ENCODE measurements at places on chromosomes 7 and 10.

GRCh38 chr10:60343254-60343653, 46.4 kb downstream of the ANK3 start:
- no peak for DNase-seq

GRCh38 chr7:97457054-97457453, 274.8 kb upstream of the TAC1 start:
- DNase-seq: no peak

- DNase-seq: no peak
Measured at GRCh38 chr10:12332572-12333379, 16.6 kb upstream of the CAMK1D start.

DNA sequence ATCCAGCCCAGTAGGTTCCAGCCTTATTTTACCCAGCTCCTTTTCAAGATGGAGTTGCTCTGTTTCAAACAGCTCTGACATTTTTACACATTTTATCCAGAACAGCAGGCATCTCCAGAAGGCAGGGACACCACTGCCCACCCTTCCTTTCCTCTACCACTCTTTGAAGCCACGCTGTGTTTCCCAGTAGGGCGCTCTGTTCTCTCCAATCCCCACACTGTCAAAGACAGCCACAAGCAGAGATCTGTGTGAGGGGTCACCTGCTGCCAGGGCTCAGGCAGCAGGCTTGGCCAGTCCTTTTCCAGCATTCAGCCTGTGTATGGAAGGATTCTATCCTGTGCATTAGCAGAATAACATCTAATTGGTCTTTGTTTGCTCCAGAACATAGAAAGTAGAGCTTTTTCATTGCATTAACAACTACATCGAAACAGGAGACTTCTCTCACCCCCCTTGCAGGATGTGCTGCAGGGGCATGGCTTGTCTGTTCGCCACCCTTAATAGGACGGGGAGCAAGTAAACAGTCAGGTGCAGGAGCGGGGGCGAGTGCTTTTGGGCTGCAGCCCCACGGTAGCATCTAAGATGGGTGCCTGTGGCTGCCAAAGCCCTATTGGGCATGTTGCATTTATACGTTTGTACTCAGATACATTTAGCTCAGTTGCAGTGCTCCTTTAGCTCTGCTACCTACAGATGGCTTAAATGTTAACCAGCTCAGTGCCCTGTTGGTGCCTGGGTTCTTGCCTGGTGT, 326.1 kb downstream of the GALNT17 start:
- DNase-seq: no peak

- no peak for DNase-seq
Measured at GRCh38 chr10:33071857-33072256, 113.8 kb upstream of the ITGB1 start.

DNA sequence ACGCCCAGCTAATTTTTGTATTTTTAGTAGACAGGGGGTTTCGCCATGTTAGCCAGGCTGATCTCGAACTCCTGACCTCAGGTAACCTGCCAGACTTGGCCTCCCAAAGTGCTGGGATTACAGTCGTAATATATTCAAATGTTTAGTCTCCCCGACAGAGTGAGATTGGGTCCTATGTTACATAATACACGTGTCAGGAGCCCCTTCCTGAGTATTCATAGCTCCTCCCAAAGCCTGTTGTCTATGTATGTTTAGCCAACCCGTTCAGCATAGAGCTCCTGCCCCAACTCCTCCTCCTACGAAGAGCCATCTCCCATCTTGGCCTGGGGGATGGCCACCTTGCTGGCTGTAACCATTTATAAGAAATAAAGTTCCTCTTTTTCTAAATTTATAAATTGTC, 2.7 kb upstream of the PPP2R2D start:
- no peak for DNase-seq

DNA sequence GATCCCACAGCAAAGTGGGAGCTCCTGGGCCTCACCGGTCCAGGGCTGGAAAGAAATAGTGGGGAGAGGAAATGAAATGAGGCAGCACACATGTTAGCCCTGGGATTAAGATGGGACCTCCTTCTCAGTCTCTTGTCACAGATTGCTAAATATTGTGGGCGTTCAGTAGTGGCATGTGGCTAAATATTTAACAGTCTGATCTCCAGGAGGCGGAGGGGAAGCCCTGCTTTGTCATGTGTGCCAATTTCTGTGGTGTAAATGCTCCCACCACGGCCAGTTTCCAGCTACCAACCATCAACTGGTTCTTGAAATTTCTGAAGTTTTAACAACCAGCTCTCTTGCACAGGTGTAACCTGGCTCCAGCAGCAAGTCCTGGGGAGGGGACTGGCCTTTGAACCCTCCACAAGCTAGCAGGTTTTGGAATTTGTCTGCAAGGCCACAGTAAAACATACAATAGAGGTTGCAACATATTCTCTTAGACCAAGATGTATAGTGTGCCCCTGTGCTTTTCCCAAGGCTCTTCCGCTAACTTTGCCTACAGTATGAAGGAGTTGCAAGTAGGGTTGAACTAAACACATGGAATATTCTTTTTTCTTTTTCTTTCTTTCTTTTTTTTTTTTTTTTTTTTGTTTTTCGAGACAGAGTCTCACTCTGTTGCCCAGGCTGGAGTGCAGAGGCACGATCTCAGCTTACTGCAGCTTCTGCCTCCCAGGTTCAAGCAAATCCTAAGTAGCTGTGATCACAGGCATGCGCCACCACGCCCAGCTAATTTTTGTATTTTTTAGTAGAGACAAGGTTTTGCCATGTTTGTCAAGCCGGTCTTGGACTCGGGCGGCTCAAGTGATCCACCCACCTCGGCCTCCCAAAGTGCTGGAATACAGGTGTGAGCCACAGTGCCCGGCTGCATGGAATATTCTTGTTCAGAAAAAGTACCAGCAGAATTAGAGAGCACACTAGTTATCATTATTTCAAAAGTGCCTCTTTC, 103.1 kb upstream of the PCBD1 start:
- DNase-seq: no peak

- no peak for DNase-seq
Measured at GRCh38 chr7:117153016-117153545, 169.8 kb downstream of the WNT2 start.

DNA sequence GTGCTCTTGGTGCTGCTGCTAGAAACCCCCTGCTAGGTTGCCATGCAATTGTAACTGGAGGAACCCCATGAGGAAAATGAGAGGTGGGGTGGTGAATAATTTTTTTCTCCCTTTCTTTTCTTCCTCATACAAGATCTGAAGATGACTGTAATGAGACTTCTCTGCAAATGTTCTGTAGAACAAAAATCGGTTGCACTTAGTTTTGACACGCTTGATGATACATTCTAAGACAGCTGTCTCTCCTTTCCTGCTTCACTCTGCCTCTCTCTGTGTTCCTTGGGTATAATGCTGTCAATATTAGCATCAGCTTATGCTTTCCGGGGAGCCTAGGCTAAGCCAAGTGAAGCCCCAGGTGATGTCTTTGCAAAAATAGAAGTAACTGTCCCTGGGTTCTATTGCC, 721.5 kb downstream of the POM121L12 start:
- DNase-seq: no peak

DNA sequence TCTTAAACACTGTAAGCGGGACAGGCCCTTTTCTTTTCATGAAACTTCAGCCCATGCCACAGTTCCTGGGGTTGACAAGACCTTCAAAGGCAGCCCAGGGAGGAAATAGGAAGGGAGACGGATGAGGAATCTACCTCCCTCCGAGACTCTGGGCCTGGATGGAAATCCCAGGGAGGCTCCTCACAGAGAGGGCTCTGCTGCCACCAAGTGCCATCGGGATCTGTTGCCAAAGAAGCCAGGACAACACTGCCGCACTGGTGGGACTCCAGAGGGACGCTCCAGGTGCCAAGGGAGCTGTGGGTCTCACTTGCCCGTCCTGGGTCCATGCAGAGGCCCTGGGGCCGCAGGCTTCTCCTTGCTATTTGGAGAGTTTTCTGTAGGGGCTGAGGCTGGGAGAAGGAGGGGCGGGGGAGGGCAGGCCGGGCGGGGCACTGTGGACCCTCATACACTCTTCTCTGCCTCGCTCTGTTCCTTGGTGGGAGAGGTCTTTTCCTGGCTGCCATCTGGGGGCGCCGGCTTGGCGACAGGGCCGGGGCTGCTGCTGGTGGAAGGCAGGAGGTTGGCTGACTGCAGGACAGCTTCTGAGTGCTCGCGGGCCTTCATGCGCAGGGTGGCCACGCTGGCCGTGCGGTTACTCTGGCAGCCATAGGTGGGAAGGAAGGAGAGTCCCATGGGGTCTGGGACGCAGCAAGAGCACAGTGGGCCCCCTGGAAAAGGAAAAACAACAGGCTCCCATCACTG, 30.0 kb downstream of the DRGX start:
- no peak for DNase-seq

- peak; percentile 86 for DNase-seq
Measured at GRCh38 chr7:65371468-65371867, 2.2 kb upstream of the ZNF92 start.

DNA sequence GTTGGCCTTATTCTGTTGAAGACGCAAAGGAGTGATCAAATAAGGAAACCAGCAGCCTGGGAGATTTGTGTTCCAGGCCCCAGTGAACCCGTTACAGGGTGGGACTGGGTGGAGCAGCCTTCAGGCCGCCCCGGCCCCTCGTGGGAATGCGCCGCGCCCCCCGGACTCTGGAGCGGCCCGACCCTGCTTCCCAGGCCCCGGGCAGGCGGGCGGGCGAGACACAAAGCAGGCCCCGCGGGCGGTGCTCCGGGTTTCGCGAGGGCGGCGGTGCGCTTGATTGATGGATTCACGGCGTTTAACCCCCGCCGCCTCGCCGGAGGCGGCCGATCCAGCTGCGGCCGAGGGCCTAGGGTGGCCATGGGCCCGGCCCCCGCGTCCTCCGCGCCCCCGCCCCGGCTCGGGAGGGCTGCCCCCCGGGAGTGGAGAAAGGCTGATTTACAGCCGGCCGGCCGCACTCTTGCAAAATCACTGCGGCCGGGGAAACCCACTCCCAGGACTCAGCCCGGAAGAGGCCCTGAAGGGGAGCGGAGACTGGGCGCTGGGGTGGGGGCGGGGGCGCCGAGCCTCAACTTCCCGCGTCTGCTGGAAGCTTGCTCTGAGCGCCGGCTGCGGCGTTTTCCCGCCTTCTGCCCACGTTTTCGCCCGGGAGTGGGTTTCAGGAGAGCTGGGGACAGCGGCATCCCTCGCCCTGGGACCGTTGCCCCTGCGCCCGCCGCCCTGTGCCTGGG, 299.6 kb upstream of the NFE2L3 start:
- DNase-seq: no peak
